NCI-H460 (cell line): ENCODE measurements at places on chromosomes 2 and 18. TPM values are rescaled to one million over a fixed set of nuclear protein-coding genes. Genes with fewer than 3 reads are reported as not detected.

The UGT1A8 gene
- total RNA-seq, result not detected in 2 replicates

DNA sequence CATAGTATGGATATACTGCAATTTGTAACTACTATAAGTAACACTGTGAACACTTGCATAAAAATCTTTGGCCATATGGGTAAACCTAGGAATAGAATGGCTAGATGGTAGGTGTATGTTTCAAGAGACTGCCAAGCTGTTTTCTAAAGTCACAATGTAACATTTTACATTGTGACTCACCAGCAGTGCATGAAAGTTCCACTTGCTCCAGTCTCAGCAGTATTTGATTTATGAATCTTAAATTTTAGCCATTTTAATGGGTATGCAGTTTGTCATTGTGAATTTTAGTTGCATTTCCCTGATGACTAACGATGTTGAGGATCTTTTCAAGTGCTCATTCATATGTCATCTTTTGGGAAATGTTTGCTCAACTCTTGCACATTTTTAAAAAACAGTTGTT is 86.1 kb downstream of the FARSB start:
- no peak for DNase-seq

The SCN3A gene
- 0.35 and 1.4 TPM in 2 replicates for total RNA-seq

- DNase-seq, result no peak
These were observed 30.0 kb downstream of the PMAIP1 start for GRCh38 chr18:59929621-59930295.

DNA sequence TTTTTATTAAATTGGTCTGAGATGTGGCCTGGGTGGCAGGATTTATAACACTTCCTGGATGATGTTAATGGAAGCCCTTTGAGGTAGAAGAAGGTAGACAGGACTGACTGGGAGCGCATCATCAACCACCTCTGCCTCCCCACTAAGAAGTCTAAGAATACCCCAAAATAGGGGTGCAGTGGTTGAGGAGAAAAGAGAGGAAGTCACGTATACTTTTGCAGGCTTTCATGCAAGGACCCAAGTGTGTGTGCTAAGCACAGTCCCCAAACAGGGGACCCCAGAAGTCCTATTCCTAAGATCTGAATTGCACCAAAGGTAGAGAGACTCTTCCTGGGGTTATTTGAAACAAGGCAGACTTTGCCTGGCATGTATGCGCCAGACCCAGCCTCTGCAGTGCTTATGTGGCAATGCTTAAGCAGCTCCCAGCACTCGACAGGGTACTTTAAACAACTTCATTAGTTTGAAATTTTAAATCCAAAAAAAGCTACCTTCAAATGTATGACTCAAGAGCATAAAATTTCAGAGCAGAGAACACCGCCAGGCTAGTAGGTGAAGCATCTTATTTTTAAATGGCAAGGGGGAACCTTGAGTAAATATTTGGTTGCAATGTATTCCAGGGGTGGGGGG is 35.3 kb downstream of the BCL2 start:
- DNase-seq, result no peak

- no peak for DNase-seq
These were observed 4.9 kb upstream of the IMP4 start for GRCh38 chr2:130337735-130338325.

DNA sequence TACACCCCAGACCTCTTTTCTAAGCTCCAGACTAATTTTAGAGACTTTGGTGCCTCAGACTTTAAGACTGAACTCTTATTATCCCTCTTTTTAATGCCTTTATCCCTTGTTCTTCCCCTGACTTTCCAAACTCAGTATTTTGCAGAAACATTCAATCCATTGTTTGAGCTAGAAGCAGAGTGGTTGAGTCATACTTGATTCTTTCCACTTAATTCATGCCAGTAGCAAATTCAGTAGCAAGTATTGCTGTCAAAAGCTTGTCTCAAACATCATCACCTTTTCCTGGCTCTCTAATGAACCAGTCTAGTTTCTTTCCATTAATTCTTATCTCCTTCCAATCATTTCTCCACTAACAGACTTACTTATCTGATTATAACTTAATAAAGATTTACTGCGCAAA is 699.7 kb upstream of the ZNF804A start:
- no peak for DNase-seq

The RESP18 gene
- total RNA-seq, result not detected in 2 replicates

The PLCL1 gene
- total RNA-seq, result 0.02 and 0.09 TPM in 2 replicates

- DNase-seq, result no peak
These were observed 226.3 kb downstream of the KIAA1328 start for GRCh38 chr18:37055137-37055802.

- DNase-seq, result no peak
These were observed 44.4 kb downstream of the BCL11A start for GRCh38 chr2:60509066-60509465.
